ENCODE measurements at places on chromosomes 7 and 10. TPM values are rescaled to one million over a fixed set of nuclear protein-coding genes. Genes with fewer than 3 reads are reported as not detected.

DNA sequence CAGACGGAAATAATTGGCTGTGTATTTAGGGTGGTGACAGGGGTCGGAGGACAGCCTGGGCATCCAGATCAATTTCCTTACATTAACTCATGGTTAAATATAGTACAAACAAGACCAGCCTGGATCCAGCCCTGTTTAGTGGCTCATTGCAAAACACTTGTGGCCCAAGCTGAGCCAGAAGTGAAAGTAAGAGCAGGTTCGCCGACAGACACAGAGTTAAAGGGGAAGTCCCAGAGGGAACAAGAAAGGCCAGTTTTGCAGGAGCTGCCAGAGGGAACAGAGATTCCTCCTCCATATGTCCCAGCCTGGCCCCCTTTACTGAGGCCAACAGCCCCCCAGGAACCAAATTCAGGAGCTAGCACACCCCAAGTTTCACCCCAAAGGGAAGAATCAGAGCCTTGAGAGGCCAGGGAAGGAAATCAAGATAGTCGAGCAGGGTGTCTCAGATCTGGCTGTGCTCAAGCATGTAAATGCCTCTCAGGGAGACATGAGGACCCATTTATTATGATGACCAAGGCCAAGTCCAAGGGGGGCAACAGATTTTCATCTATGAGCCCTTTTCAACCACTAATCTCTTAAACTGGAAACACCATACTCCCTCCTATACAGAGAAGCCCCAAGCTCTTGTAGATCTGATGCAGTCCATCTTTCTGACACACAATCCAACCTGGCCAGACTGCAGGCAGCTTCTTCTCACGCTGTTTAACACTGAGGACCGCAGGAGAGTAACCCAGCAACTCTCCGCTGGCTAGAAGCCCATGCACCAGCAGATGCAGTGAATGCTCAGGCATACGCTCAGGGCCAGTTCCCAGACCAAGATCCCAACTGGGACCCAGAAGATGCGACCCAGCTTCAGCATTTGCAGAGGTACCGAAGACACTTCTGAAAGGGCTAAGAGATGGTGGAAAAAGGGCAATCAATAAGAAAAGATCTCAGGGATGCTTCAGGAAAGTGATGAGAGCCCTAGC is 15.9 kb upstream of the ADCK2 start:
- peak; percentile 64 for DNase-seq

DNA sequence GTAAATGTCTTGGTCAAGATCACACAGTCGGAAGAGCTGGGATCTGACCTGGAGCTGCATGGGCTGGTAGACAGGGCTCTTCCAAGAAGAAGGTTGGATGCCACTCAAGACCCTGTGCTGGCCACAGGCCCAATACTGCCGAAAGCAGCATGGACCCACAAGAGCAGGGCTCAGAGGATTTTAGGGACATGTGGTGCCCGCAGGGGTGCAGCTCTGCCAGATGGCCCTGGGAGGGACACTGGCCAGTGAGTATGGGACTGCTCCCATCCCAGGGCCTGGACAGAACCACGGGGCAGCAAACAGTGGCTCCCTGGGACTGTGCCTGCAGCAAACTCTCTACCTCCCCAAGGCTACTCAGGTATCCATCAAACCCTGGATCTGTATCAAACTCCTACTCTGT is 12.4 kb downstream of the MAT1A start:
- DNase-seq = no peak

GRCh38 chr10:110160081-110160480 is 47.3 kb upstream of the MXI1 start:
- no peak for DNase-seq

The PKD2L1 gene
- not detected for total RNA-seq

- no peak for DNase-seq
Measured at GRCh38 chr7:22872096-22872807, 49.6 kb upstream of the TOMM7 start.

The CALHM3 gene
- not detected for total RNA-seq

GRCh38 chr10:91883549-91884444 is 25.5 kb downstream of the FGFBP3 start:
- DNase-seq = no peak

The C7orf57 gene
- not detected for total RNA-seq

GRCh38 chr7:15604166-15604565 is 42.4 kb upstream of the AGMO start:
- DNase-seq = no peak

The HOXA3 gene
- 20.9 TPM for total RNA-seq

The LRRN3 gene
- total RNA-seq = 0.31 TPM

The TIMM23 gene
- total RNA-seq = 30.8 TPM

The OR13A1 gene
- total RNA-seq = not detected

DNA sequence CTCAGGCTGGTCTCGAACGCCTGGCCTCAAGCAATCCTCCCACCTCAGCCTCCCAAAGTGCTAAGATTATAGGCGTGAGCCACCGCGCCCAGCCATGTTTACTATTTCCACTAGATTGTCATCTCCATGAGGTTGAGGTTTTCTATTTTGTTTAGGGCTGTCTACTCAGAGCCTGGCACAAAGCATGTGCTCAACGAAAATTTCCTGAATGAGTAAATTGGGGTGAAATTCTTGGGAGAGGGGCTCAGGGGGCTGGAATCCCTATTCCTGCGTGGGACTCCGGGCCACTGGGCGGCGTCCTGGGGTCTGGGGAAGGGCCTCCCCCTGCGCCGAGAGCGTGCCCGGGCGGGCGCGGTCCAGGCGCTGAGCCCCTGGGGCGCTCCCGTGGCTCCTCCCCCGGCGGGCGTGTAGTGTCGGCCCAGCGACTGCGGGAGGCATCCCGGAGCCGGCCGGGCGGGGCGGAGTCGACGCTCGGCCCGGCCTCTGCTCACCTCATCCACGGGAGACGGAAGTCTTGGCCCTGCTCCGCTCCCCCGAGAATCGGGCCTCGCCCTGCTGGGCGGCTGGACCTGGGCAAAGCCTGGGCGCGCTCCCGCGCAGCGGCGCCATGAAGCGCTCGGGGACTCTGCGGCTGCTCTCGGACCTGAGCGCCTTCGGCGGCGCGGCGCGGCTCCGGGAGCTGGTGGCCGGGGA is at the start of gene HPS6:
HPS6 (plus strand) TSS at position 482 of the 693 bp plus-strand sequence; CDS start at position 608, 126 bp downstream.
- DNase-seq = peak; percentile 93

DNA sequence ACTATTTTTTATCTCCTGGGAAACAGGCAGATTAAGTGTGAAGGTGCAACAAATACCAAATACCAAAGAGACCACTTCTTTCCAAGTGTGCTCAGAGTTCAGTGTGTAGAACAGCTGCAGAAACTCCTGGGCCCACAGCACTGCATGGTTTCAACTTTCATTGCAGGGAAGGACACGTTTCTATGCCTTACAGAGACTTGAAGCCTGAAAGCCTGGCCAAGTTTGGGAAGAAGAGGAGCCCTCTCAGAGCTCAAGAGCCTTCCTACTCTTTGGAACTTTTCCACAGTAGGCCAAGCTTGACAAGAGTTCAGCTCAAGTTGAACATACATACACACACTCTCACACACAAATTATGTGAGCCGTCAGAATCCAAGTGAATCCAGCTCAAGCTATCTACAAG is 2.5 kb downstream of the HOXA4 start:
- DNase-seq = no peak

DNA sequence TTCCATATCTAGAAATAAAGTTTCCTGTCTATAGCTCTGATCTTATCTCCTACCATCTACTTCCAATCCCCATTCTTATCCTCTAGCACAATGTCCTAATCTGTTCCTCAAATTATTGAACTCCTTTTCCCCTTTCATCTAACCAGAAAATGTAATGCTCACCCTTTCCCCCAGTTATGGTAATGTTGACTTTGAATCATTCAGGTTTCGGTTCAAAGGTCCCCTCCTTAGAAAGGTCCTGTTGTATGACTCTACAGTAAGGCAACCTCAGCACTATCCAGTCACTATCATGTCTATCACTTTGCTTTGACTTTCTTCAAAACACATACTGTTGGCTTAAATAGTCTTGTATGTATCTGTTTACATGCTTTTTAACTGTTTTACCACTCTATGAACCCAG is 264.2 kb upstream of the PCDH15 start:
- no peak for DNase-seq

- no peak for DNase-seq
Measured at GRCh38 chr10:105968666-105969065, 1195.8 kb downstream of the SORCS1 start.

DNA sequence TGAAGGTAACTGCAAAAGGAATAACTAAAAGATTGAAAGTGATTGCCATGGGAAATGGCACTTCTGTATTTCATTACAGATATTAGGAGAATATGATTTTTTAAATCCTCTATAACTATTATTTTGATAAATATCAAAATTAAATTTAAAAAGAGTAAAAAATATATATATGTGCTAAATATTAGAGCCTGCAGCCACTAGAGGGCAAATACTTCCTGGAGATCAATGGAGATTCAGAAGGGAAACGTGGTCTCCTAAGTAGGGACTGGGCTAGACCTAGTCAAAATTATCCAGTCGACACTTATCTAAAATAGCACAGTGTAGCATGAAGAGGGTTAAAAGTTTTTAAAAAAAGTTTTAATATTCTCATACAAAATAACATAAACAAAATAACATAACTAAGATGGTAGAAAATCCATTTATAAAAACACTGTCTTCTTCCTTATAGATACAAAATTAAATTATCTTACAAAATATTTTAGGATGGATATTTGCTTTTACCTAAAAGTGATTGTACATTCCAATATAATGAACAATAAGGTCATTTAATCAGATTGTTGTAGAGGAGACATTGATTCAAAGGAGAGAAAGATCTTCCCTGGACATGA is 434.3 kb downstream of the MDFIC start:
- no peak for DNase-seq

GRCh38 chr10:70743430-70743788 is 41.8 kb downstream of the TBATA start:
- DNase-seq = peak; percentile 60

The HOXA2 gene
- total RNA-seq = 3.9 TPM

The MBL2 gene
- not detected for total RNA-seq

The GDF2 gene
- not detected for total RNA-seq

DNA sequence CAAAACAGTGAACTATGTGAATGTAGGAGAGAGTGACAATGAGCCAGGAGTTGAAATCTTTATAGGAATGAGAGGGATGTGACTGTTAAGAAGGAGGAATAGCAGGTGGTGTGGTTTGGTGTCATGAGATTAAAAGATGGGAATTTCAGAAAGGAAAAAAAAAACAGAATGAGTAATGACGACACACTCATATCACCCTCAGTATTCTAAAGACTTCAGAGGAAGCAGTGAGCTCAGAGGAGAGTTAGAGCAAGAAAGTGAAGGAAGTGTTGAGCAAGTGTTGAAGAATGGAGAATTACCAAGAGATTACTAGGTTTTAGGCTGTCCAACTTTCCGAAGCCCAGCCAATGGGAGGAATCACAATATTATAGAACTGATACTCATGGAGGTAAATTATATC is 220.5 kb upstream of the HGF start:
- DNase-seq = no peak

GRCh38 chr7:15158141-15158810 is 255.7 kb upstream of the DGKB start:
- no peak for DNase-seq

GRCh38 chr7:77995717-77996116 is 197.1 kb downstream of the PHTF2 start:
- DNase-seq = no peak

DNA sequence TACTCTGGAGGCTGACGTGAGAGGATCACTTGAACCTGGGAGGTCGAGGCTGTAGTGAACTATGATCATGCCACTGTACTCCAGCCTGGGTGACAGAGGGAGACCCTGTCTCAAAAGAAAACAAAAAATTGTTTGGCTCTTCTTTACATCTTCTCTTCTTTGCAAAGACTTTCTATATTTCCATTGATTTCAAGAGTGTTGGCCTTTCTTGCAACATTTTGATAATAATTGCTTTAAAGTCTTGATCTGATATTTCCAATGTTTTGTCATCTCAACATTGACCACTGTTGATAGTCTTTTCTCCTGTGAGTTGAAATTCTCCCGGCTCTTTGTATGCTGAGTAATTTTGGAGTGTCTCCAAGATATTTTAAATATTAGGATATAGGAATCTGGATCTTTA is 17.8 kb upstream of the CLDN4 start:
- DNase-seq = no peak

DNA sequence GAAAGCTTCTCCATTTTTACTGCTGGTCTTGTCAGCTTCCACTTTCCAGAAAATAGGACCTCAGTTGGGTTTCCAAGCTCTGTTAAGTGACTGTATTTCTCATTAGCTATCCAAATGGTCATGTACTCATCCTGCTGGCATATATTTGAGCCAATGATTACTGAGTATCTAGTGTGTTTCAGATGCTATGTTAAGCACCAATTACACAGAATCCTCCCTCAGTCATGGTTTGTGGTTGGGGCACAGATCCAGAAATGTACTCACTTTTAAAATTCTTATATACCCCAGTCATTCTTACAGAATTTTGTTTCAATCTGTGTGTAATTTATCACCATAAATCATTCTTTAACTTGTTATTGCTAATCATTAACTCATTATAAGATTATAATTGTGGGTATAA is 362.3 kb upstream of the MTPN start:
- no peak for DNase-seq

- DNase-seq = no peak
Measured at GRCh38 chr10:25050402-25050801, 34.0 kb downstream of the THNSL1 start.

DNA sequence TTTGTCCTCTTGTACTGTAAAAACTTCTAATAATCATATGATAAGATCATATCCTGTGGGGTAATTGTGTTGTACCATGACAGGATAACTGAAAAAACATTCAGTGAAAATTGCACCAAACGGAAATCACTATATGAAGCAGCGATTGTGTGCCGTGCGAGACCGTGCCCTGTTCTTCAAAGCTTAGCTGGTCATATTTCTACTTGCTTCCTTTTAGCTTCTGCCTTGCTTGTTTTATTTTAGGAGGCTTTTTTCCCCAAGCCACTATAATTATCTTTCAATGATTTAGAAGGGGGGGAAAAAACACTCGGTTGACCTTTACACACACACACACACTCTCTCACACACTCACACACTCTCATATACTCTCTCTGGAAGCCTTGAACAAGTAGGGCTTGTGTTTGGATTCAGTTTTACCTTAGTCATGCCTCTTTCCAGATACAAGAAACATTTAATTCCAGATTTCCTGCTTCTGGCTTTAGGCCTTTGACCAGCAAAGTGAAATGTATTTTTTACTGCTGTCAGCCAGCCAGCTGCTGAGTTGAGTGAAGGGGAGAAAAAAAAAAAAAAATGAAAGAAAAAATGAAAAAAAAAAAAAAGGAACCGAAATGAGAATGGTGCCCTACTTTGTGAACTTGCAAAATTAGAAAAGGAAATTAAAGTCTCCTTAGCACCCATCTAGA is 181.4 kb downstream of the ARID5B start:
- DNase-seq = no peak

DNA sequence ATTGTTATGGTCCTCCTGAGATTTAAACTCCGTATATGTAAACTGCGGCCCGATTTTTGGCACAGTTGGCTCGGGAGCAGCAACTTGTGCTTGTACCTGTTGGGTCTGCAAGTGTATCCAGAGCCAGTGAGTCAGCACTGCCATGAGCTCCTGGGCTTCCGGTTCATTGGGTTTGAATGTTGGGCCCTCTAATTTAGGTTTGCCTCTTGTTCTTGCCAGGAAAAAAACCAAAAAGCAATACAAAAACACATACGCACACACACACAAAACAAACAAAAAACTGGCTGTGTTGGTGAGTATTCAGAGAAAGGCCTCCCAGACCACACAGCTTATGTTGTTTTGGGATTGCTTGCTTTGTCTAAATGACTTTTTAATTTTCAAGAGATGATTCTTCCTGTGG is 26.3 kb downstream of the SND1 start:
- DNase-seq = no peak

- no peak for DNase-seq
Measured at GRCh38 chr7:142477079-142477651, 219.3 kb upstream of the PRSS58 start.

The SDK1 gene
- total RNA-seq = 11.2 TPM

All from sciatic nerve (tissue), 2 donors.